T-helper 1 cell (primary cell): ENCODE measurements at places on chromosomes 16 and 17.

GRCh38 chr16:68781784-68782183 lies 44.7 kb downstream of the CDH1 start:
- no peak for DNase-seq

- peak; percentile 76 for DNase-seq
Measured at GRCh38 chr17:980406-981291, 1.1 kb upstream of the NXN start.

GRCh38 chr16:6946802-6947201 lies 385.8 kb upstream of the RBFOX1 start:
- no peak for DNase-seq

- DNase-seq = no peak
Measured at GRCh38 chr17:42284566-42284965, 3.7 kb upstream of the STAT5A start.

- no peak for DNase-seq
Measured at GRCh38 chr16:66658860-66659190, 37.7 kb downstream of the CMTM4 start.

DNA sequence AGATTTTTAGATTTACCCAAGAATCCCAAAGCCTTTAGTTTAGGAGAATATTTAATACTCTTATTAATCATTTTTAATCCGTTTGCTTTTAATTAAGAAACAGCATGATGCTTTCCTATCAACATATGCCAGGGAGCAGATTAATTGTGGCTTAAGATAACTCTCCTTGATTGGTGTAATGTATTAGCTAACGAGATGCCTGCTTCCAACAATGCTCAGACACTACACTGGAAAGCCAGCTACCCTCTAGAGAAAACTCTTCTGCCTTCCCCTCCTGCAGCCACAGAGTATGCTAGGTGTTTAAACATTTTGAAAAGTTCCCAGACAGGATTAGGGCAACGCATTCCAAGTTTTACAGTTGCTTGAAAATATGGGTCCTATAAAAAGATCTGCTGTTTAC lies 142.2 kb downstream of the AATF start:
- DNase-seq = no peak
